Cardiac septum (tissue), 1 donor: ENCODE measurements at places on chromosomes 7 and 10. TPM values are rescaled to one million over a fixed set of nuclear protein-coding genes. Genes with fewer than 3 reads are reported as not detected.

The CPXM2 gene
- total RNA-seq, result 11.2 TPM

DNA sequence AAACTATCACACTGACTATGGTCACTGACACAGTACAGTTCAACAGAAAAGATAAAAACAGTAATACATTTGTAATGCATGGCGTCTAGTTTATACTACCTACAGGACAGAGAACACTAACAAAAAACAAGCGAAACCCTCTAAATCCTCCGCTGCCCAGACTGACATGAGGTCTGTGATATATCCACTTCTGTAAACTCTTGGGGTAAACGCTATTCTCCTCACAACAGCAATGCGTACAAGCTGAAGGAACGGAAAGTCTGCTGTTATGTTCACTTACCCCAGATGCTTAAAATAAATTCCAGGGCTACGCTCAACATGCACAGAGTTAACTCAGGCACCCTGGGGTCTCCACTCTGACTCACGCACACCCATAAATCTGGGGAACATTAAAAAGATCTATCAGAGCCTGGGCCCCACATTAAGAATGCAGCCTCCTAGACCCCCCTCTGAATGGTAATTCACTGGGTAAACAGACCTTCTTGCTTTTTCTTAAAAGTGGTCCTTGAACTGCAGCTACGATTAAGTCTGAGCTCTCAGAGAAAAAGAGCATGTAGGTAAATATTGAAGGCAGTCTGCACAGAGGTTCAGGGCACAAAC, 105.6 kb downstream of the CTBP2 start:
- DNase-seq, result no peak

The OR9A2 gene
- not detected for total RNA-seq

The OR2A42 gene
- not detected for total RNA-seq

DNA sequence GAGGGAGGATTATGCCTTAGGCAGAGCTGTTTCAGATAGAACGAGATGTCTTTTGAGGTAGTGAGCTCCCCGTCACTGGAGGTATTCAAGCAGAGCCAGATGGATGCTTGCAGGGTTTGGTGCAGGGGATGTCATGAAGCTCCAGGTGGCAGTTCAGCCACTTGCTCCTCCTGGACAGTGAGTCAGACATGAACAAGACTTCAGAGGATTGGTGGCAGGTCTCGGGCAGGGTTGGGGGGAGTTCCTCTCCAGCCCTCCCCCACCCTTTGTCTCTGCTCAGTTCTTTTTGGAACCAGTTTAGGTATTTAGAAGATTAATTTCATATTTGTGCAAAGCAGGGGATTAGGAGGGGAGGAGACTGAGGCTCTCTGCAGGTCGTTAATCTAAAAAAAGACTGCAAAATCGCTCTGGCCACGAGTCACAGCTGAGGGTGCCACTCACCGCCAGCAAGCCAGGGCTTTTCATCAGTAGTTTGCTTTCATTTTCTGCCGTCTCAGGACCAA, 21.5 kb upstream of the MYL10 start:
- no peak for DNase-seq

DNA sequence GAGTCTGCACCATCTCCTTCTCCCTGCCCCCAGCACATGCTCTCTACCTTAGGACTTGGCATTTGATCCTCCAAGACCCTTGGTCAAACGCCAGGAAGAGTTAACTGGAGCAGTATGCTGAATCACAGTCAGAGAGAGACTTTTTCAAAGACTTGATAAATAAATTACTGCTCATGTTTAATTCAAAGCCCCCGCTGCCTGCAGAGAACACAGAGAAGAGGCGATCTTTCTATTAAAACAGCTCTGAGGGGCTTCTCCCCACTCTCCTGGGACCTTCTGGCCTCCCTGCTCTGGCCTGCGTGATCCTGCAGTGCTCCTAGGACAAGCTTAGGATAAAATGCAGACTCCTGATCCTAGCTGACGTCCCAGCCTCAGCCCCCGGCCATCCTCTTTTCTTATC, 47.8 kb downstream of the NPTX2 start:
- DNase-seq, result no peak

DNA sequence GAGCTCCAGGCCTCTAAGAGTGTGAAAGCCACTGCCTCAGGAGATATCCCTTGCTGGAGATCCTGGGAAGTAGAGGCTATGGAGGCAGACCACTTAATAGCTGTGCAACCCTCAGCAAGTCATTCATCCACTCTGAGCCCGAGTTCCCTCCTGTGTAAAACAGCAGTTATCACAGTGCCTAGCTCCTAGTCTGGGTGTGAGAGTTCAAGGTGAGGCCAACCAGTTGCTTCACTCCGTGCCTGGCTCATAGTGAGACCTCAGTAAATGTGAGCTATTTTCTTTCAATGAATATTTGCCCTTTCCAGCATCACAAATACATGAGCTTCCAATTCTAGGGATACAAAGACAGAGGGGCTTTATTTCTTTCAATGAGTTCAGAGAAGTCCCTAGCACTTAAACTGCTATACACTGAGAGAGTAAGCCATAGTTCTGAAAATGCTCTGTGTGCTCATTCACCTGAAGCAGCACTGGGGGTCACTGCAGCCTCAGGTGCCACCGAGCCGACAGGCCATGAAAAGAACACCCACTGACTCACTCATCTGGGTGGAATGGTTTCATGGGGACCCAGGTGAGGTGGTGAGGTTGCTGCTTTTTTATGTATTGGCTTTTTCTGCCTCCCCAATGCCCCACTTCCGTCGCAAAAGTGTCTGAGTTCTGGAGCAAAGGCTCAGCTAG, 259.8 kb downstream of the KCNMA1 start:
- DNase-seq, result peak; percentile 43

DNA sequence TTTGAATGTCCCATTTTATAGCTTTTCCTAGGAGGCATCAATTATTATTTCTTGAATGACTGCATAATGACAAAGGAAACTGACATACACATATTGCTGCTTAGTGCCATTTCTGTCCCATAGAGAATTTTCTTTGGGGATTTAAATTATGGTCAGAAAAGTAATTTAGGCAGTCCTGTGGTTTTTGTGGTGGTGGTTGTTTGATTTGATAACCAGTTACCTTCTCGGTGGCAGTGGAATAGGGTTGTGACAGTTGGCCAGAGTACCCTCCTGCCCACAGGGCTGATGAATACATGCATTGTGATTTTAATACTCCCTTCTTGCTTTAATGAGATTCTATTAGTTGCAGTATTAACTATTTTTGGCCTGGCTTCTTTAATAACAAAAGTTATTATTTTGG, 6.6 kb upstream of the SGCE start:
- no peak for DNase-seq

DNA sequence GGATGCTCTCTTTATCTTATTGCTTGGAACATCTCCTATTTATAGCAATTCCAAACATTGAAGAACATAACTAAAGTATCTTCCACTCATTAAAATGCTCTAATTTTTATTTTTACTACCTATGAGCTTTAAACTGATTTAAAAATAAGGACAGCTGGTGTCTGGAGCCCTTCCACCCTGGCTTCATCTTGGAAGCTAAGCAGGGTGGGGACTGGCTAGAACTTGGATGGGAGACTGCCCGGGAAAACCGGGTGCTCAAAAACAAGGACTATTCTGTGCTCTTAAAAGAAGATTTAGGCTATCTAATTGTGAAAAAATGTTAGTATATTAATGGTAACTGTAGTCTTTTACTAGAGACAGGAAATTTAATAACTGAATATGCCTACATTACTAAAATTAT, 69.2 kb downstream of the ARMC3 start:
- no peak for DNase-seq

GRCh38 chr10:113945075-113945686, 90.7 kb downstream of the NHLRC2 start:
- DNase-seq, result no peak

The CHST15 gene
- 5.4 TPM for total RNA-seq

The CPSF4 gene
- 15.0 TPM for total RNA-seq

DNA sequence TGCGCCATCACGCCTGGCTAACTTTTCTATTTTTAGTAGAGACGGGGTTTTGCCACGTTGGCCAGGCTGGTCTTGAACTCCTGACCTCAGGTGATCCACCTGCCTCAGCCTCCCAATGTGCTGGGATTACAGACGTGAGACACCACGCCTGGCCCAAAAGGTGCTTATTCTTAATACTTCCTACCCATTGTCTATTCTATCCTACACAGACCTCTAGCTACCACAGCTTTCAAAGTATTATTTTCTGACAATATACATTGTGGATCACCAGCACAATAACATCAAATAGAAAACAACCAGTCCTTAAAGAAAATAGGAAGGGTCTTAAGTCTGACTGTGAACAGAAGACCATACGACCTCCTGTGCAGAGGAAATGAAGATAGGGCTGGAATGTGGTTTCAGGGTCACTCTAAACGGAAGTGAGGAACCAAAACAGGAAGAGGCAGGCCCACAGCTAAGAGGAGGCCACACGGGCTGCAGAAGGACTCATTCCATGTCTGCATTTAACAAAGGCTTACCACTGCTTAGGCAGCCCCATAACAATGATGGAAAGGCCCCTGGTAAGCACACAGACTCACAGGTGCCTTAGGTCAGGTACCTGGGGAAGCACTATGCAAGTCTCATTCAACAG, 115.2 kb downstream of the ZFAND4 start:
- DNase-seq, result no peak

- DNase-seq, result no peak
Observed at GRCh38 chr10:126124668-126125349, 228.4 kb downstream of the FANK1 start.

The VIPR2 gene
- 23.2 TPM for total RNA-seq

DNA sequence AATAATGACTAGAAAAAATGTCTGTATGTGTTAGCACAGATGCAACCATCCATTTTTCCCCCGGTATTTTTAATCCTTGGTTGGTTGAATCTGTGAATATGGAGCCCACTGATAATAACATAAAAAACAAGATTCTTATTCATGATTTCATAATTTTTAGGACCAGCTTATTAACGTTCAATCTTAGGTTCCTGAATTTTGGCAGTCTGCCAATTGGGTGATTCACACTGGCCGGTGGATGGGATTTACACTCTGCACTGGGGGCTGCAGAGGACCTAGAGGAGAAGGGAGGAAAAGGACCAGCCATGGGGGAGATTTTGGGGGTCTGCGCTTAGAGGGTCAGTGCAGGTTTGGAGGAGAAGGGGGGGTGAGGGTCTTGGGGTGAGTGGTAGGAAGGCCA, 327.9 kb downstream of the ACTR3B start:
- DNase-seq, result no peak

GRCh38 chr7:41574377-41574776, 128.5 kb downstream of the INHBA start:
- no peak for DNase-seq

DNA sequence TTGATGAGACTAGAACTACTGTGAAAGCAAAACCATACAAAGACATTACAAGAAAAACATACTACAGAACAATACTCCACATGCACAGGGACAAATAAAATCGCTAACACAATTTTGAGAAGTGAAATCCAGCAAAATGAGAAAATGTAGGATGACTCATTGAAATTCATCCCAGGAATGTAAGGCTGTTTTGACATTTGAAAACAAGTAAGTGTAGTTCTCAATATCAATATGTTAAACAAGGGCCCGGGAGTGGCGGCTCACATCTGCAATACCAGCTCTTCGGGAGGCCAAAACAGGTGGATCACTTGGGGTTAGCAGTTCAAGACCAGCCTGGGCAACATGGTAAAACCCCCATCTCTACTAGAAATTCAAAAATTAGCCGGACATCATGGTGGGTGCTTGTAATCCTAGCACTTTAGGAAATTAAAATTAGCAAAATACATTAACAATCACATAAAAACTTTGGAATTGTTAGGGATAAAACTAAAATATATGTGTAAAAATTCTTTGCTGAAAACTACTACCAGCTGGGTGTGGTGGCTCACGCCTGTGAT, 113.7 kb upstream of the ADARB2 start:
- DNase-seq, result no peak

GRCh38 chr7:30755384-30756154, 3.6 kb downstream of the INMT start:
- no peak for DNase-seq

The ZNF786 gene
- total RNA-seq, result 3.0 TPM

GRCh38 chr10:30821994-30822692, 192.6 kb upstream of the LYZL2 start:
- DNase-seq, result peak; percentile 65

- DNase-seq, result no peak
Observed at GRCh38 chr7:158861004-158861787, 4.8 kb downstream of the DYNC2I1 start.

The CLDN12 gene
- 19.9 TPM for total RNA-seq

The SLC16A9 gene
- total RNA-seq, result 1.5 TPM

GRCh38 chr10:132926070-132926469, 16.3 kb downstream of the CFAP46 start:
- no peak for DNase-seq

The ZNHIT1 gene
- 50.1 TPM for total RNA-seq

- no peak for DNase-seq
Observed at GRCh38 chr10:59517996-59518395, 155.6 kb upstream of the FAM13C start.

- no peak for DNase-seq
Observed at GRCh38 chr10:38159004-38159403, 64.9 kb downstream of the ZNF37A start.

DNA sequence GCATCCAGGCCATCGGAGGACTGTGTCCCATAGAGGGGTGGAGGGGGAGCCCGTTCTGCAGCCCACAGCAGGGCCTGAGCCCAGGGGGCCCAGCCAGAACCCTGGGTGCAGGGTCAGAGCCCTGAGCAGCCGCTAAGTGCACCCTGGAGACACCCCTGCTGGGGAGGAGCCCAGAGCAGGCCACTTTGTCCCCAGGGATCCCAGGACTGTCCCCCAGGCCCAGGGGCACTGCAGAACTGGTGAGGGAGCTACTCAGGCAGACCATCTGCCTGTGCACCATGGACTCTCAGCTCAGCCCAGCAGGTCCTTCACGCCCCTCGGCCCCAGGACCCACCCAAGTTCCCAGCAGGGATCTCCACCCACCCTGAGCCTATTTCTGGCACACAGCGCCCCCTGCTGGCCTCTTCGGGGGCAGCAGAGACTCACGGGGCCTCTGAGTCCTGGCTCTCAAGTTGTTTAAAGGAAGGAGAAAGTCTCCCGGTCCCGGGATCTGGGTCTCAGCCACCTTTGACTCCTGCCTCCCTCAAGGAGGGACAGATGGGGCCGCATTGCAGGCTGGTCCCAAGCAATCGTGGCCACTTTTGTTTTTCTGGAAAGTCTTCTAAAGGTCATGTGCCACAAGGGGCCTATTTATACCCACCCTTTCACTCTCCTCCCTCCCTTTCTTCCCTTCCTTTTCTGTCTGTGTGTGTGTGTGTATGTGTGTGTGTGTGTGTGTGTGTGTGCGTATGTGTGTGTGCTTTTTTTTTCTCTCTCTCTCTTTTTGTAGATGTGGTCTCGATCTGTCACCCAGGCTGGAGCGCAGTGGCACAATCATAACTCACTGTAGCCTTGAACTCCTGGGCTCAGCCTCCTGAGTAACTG, 90.3 kb downstream of the MYL10 start:
- DNase-seq, result no peak

GRCh38 chr10:82982110-82982608, 1107.2 kb downstream of the NRG3 start:
- no peak for DNase-seq
